Activated CD4-positive, alpha-beta T cell treated with anti-CD3 and anti-CD28 coated beads, Interleukin-2, amount 50 U/mL, for 1 hour (primary cell): ENCODE measurements at places on chromosomes 3 and 15.

- DNase-seq = no peak
Observed at GRCh38 chr15:66006986-66007385, 137.7 kb downstream of the RAB11A start.

DNA sequence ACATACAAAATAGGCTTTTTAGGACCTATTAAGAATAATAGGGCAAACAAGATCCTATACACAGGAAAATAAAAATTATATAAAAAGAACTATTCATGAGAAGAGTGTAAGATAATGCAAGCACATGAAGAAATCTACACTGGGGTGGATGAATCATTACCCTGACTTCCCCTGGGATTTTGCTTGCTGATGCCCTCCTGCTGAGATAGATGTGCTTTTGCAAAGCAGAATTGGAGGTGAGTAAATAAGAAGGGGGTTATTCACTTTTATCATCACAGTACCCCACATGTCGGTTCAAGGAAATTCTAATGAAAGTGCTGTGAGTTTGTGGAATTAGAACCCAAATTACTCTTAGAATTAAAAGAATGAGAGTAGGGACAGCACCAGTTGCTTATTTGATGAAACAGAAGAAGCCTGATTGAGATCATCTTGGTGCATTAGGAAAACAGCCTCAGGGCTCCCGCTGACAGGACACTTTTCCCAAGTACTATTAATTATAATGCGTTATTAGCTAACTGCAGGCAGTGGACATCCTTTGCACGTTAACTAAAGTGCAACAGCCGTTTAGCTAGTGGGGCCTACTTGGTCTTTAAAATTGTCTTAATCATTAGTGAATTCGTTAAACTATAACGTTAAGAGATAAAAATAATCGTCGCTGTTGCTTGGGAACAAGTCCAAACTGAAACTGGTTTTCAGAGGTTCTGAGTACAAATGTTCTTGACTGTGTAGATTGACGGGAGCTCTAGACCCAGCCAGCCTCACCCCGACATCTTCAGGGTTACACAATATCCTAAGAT lies 48.4 kb downstream of the SLC2A2 start:
- no peak for DNase-seq

DNA sequence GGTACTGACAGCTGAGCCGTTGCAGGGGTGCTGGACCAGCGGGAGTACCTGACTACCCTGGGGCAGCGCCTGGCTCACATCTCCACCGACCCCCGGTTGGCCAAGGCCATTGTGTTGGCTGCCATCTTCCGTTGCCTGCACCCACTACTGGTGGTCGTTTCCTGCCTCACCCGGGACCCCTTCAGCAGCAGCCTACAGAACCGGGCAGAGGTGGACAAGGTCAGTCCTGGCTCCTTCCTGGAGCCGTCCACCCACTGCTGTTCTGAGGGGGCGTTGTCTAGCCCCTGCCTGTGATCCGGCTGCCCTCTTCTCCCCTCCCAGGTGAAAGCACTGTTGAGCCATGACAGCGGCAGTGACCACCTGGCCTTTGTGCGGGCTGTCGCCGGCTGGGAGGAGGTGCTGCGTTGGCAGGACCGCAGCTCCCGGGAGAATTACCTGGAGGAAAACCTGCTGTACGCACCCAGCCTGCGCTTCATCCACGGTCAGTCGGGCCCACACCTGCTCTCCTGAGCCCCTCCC lies 45.7 kb downstream of the DHX30 start:
- no peak for DNase-seq

DNA sequence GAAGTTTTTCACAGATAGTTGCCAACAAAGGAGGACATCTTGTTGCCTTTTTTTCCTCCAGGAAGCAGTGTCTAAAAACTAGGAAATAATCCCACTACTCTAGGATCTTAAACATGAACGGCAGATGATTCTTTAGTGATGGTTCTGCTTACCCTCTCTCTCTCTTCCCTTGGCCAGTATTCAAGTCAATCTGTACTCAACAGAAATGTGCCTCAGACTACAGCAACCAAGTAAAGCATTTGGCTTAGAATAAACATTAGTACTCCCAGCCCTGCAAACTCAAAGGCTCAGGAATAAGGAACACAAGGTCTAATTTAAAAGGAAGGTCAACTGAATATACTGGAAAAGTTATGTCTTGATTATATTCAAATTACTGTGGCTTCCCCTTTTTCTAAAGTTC lies 8.7 kb downstream of the NPTN start:
- no peak for DNase-seq
